ENCODE measurements at places on chromosomes 4 and X. TPM values are rescaled to one million over a fixed set of nuclear protein-coding genes. Genes with fewer than 3 reads are reported as not detected.

GRCh38 chrX:66912417-66912816 is 273.5 kb upstream of the EDA2R start:
- no peak for DNase-seq

- no peak for DNase-seq
Measured at GRCh38 chr4:10160281-10160856, 43.8 kb upstream of the WDR1 start.

- no peak for DNase-seq
Measured at GRCh38 chr4:180281724-180282123, 1961.5 kb upstream of the TENM3 start.

GRCh38 chrX:131841496-131842437 is 181.3 kb upstream of the STK26 start:
- DNase-seq: no peak

Gene COL4A6
- total RNA-seq: 1.0 TPM

Gene MTMR8
- total RNA-seq: 9.0 TPM

GRCh38 chr4:83569987-83570386 is 34.1 kb downstream of the GPAT3 start:
- DNase-seq: no peak

DNA sequence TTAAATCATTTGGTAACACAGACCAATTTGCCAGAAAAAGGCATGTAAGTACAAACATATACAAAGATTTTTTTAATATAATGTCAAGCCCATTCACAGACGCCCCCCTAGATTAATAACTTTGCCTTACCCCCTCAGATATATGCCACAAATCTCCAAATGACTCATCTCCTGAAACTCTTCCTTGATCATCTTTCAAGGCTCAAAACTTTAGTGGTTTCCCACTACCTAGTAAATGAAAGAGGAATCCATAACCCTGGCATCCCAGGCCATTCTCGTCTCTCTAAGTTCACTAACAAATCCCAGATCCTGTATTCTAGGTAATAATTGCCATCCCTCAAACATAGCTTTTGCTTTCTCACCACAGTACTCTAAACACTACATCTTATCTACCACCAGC is 61.9 kb downstream of the PRSS12 start:
- no peak for DNase-seq

DNA sequence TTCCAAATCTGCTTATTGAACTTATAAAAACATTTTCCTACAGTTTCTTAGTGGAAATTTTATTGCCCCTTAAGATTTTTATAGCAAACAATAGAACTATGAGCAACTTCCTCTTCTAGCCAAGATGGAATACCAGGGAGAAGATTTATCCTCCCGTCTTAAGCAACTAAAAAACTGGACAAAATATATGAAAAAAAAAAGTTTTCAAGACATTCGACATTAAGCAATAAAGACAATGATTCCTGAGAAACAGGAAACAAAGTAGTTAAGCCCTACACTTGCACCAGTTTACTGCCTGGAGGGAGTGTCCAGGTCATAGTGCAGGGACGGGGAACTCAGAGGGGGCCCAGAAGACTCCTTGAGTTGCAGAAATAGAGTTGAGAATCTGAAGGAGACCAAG is 516.1 kb upstream of the DIPK2B start:
- DNase-seq: peak; percentile 34

Gene DUX4
- not detected for total RNA-seq

DNA sequence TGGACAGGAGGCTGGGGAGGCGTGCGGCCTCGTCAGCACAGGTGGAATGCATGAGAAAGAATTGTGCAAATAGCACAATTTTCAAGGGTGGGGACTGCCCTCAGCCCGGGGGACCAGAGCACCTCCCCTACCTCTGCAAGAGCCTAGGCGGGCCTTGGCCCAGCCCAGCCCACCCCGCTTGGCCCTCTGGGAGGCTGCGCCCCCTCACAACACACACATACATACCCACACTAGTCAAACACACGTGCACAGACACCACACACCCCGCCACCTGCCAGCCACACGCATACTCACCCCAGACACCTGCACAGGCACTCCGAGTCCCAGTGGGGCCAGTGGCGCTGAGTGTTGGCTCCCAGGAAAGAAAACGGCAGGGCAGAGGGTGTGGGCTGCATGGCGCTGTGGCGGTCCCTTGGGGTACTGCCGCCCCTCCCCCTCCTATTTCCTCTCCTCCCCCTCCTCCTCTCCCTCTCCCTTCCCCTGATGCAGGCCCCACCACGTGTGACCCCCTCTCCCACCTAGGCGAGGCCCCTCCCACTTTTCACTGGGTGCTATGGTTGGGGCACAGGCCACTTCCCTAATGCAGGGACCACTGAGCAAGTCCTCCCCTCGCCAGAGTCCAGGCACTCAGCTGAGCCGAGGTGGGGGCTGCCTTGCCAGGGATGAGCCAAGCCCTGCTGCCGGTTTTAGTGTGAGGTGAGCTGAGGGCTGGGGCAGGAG is 84.5 kb downstream of the FAM53A start:
- DNase-seq: no peak

DNA sequence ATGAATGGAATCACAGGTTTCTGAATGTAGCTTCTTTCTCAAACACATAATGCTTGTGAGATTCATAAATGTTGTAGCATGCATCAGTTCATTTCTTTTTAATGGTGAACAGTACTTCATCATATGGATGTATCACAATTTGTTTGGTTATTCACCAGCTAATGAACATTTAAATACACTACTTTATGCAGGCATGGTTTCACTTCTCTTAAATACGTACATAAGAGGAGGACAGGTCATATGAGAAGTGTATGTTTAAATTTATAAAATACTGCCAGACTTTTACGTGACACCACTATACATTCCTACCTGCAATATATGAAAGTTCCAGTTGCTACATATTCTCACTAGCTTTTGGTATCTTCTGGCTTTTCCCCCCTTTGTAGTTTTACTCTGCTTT is 65.4 kb downstream of the ANKRD17 start:
- DNase-seq: no peak

- no peak for DNase-seq
Measured at GRCh38 chr4:132642016-132642817, 506.9 kb upstream of the PCDH10 start.

DNA sequence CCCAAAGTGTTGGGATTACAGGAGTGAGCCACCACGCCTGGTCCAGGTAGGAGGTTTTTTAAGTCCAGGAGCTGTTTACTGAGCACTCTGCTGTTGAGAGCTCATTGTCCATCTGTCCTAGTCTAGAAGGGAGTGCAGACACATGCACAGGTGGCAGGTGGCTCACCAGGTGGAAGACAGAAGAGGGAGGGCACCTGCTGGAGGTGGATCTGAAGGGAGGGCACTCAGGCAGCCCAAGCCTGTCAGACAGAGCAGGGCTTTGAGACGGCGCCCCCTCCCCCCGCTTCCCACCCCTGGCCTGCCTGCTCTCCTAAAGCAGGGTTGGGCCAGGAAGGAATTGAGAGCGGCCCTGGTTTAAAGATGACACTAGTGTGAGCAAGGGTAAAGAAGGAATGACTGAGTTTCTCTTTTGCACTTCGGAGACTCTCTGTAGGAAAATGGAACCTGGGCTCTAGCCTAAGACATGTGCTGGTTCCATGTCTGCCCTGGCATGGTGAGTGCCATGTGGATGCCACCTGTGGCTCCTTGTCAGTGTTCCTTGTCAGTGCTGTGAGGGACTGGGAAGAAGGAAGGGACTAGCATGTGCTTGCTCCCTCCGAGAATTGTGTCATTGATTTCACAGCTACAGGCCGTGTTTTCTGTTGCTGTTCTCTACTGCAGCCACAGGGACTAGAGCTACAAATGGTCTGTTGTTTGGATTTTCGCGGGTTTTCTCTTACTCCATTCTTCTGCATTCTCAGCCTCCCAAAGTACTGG is 108.6 kb downstream of the TNIP2 start:
- no peak for DNase-seq
